Activated CD8-positive, alpha-beta memory T cell treated with anti-CD3 and anti-CD28 coated beads for 1 hour (primary cell): ENCODE measurements at places on chromosomes 6 and 20.
A peak's percentile ranks its signal among the peaks of the same experiment; 100 is the strongest.

DNA sequence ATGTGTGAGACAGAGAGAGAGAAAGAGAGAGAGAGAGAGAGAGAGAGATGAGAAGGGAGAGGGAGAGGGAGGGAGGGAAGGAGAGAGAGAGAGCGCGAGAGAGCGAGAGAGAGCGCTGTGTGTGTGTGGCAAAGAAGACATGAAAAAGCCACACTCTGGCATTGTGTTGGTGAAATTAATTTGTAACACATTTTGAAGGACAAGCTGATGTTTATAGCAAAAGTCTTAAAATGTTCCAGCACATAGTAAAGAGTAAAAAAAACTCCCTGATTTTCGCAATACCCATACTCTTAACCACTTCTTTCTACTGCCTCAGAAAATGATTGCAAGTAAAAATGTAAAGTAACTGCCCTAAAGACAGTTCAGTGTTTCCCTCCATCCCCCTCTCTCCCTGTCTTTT, 56.7 kb downstream of the SLC22A1 start:
- no peak for DNase-seq

GRCh38 chr6:136613477-136613876, 63.3 kb upstream of the MAP7 start:
- DNase-seq: no peak

GRCh38 chr20:50385733-50386640, 124.2 kb upstream of the PTPN1 start:
- peak; percentile 35 for DNase-seq

DNA sequence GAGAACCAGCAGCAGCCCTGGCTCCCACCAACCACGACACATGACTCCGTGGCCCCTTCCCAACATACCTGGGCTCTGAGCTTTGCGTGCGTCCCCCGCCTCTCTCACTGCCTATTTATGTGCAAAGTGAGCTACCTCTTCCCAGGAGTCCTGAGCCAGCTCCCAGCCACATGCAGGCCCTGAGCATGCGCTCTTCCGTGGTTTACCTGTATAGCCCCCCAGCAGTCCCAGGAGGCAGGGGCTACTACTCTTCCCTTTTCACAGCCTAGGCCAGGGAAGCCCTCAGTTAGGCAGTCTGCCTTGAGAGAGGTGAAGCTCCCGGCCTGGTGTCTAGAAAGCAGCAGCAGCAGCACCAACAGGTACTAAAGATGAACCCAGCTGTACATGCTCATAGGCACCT, 114.8 kb upstream of the CDYL start:
- no peak for DNase-seq

GRCh38 chr20:39983183-39983582, 705.9 kb downstream of the MAFB start:
- DNase-seq: no peak

DNA sequence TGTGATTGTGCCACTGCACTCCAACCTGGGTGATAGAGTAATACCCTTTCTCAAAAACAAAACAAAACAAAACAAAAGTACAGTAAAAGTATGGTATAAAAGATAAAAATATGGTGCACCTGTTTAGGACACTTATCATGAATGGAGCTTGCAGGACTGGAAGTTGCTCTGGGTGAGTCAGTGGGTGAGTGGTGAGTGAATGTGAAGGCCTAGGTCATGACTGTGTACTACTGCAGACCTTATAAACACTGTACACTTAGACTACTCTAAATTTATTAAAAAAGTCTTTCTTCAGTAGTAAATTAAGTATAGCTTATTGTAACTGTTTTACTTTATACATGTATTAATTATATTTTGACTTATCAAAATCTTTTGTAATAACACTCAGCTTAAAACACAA, 46.0 kb downstream of the ZFP64 start:
- DNase-seq: no peak

DNA sequence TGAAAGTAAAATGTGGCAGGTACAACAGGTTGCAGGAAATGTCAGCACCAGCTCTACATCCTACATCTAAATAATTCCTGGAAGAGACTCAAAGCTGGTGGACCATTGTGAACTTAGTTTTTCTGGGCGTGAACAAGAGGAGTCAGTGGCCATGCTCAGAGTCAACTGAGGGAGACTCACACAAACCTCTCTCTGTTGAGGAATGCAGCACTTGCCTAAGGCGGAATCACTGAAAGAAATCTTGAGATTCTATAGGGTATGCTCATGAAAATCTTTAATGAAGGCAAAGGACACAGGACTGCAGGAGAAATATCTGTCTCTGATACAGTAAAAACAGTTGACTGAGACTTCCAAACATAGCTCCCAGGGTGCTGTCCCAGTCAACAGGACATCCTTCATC, 22.5 kb downstream of the SLC17A4 start:
- DNase-seq: no peak

GRCh38 chr20:10902576-10903282, 228.9 kb upstream of the JAG1 start:
- no peak for DNase-seq

DNA sequence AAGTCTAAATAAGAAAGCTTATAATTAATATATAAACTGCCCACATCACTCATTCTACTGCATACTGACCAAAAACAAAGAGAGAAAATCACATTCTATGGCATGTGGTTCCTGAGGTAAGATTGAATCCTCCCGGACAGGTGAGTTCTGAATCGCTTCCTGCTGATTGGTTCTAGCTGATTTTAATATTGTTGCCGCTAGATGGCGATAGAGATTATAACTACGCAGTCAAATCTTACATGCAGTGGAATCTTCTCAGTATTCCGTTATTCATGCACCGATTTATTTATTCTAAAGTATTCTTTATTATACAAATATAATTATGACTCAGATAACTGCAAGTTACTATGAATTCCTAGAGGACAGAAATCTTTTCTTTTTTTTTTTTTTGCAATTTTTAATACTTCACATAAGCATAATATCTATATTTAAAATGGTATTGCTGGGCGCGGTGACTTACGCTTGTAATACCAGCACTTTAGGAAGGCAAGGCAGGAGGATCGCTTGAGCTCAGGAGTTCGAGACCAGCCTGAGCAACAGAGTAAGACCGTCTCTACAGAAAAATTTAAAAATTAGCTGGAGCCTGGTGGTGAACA, 24.2 kb upstream of the TMX4 start:
- no peak for DNase-seq

DNA sequence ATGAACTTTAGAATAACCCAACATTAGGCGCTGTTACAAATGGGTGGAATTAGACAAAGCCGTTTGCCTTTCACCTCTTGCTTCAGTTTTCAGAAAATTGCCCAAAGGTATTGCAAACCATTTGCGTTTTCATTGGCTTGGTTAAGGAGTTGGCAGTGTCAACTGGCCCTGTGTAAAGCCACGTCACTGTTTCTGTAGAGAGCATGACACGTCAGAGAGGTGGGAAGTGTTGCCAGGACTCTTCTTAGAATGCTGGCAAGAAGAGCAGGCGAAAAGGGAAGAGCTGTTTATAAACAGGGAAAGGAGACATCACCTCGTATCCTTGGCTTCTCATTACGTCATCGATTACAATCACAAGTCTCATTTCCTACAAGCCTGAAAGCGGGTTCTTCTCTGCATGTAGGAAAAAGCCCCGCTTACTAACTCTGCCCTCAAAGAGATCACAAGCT, 4.2 kb upstream of the IRF4 start:
- no peak for DNase-seq

DNA sequence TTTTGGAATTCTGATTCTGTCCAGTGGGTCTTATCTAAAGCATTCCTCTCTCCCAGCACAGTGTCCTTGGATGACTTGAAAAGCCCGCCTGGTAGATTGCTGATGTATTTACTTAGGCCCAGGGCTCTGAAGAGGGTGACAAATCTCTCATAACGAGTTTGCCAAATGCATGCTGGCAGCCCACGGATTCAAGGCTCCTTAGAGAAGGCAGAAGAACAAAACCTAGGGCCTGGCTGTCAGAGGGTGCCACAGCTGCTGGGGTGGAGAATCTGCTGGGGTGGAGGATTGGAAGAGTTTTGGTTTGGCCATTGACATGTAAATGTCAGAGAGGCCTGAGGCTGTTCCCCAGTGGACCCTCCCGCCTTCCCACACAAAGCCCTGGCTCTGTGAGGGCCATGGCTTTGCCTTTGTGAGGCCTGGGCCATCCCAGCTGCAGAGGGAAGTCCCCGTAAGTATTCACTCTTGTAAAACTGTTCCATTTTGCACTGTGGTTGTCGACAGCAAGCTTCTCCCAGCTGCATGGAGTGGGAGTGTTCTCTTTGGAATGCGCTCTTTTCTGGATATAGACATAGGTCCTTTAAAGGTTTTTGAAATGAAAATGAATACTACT, 50.3 kb downstream of the ANKRD6 start:
- no peak for DNase-seq
